ENCODE measurements at places on chromosomes 5 and 9.
A peak's percentile ranks its signal among the peaks of the same experiment; 100 is the strongest.

- DNase-seq, result no peak
These were observed 21.9 kb upstream of the HRH2 start for GRCh38 chr5:175635854-175636584.

DNA sequence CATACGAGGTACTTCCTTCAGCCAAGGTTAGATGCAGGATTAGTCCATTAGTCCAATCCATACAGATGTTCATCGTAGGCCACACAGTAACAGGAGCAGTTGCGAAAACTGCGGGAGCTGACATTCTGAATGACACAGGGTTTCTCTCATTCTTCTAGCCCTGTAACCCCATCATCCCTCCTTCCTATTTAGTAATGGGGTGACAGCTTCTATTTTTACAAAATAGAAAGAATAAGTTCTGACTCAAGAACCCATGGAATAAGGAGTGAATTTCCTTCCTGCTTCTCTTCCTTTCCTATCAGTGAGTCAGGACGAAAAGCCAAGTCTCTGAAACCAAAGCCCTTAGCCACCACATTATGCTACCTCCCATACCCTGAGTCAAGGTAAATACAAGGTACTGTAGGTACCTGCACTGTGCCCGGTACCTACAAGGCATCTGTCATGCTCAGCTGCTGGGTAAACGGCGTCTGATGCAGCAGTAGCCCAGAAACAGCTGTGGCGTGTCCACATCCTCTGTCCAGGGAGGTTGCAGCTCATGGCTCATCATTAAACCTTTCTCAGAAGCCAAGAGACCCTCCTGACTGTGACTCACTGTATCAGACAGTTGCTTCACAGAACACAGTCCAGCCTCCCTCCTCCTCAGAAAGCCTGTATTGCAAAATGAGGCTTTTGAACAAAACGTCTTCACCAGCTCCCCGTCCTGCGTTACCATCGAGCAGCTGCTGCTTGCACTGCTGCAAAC, 84.2 kb downstream of the ESM1 start:
- peak; percentile 12 for DNase-seq

DNA sequence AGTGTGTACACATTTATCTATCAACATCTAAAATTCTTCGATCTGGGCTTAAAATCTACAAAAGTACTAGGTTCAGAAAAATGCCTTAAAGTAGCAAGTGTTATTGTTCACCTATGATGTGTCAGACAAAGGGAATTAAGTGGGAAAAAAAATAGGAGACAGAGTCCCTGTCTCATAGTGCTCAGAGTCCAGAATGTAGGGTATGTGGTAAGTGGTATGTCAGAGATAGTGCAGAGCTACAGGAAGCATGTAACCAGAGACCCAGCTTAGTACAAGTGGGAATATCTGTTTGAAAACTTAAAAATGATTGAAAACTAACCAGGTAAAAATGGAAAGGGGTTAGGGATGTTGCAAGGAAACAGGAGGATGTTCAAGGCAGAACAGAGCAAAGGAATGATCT, 482.8 kb downstream of the ELAVL2 start:
- no peak for DNase-seq

- DNase-seq, result no peak
These were observed 47.2 kb downstream of the SYK start for GRCh38 chr9:90848866-90849265.

- no peak for DNase-seq
These were observed 55.4 kb downstream of the ADAMTS2 start for GRCh38 chr5:179289756-179290385.

GRCh38 chr9:113572076-113572861, 108.7 kb downstream of the RGS3 start:
- no peak for DNase-seq

DNA sequence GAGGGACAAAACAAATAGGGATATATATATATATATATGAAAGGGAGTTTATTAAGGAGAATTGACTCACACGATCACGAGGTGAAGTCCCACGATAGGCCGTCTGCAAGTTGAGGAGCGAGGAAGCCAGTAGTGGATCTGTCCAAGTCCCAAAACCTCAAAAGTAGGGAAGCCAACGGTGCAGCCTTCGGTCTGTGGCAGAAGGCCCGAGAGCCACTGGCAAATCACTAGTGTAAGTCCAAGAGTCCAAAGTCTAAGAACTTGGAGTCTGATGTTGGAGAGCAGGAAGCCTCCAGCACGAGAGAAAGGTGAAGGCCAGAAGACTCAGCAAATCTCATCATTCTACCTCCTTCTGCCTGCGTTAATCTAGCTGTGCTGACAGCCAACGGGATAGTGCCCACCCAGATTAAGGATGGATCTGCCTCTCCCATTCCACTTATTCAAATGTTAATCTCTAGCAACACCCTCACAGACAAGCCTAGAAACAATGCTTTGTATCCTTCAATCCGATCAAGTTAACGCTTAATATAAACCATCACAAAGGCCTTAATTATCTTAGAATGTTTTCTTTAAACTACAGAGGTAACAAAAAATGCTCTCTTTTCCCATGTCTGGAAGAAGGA, 23.8 kb upstream of the DAB2 start:
- DNase-seq, result no peak

GRCh38 chr5:35285011-35285410, 54.7 kb upstream of the PRLR start:
- DNase-seq, result no peak

DNA sequence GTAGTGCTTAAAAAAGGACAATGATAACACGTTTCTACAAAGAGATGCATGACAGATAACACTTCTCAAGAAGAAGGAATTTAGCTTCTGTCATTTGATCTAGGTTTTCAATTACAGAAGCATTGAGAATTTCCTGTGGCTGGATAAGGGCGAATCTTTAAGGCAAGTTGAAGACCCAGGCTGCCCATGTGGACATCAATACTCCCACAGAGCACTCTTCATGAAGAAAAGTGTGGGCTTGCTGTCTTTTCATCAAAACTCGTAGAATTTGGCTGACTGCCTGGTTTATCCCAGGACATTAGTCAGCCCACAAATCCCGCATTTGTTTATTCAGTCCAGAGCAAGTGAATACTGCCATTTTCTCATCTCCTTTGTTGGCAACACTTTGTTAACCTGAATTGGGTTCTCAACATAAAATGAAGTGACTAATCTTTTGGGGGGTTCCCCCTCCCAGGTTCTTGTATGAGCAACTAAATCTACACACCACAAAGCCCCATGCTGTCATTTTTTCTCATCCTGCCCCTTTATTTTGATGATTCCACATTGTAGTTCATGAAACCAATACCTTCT, 43.4 kb upstream of the CDKN2B start:
- no peak for DNase-seq

DNA sequence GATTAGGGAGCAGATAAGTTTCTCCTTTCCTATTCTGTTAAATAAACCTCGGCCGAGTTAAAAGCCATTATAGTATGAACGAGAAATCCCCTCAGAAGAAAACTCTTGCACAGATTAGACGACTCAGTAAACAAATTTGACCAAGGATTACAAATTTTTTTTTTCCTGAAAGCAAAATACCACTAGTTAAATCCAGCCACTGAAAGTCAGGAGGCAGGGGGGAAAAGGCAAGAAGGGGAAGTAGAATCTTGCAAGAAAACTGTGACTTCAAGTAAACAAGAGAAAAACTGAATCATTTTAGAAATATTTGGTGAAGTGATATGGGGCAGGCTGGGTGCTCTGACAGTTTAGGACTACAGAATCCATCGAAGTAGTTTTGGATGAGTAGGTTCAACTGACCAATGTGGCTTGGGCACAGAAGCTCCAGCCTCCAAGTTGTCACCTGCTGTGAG, 251.0 kb downstream of the DENND1A start:
- no peak for DNase-seq

GRCh38 chr5:132103332-132103951, 29.9 kb downstream of the CSF2 start:
- peak; percentile 92 for DNase-seq

- no peak for DNase-seq
These were observed 186.3 kb downstream of the NFIB start for GRCh38 chr9:14127656-14128055.

DNA sequence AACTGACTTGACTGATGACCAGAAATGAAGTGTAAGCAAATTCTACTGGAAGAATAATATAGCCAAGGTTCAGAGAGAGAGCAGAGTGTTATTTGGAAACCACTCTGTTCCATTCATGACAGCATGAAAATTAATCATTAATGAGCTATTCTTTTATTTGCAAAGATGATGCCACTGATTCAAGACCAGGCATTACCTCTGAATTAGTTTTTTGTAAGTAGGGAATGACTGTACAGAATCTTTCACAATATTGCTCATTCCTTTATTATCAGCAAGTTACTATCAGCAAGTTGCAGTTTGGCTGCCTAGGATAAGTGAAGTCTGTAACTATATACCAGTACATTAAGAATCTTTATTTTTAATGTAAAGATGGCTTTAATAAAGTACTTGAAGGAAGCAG, 75.1 kb upstream of the RGMB start:
- DNase-seq, result no peak

- DNase-seq, result no peak
These were observed 867.3 kb upstream of the NUDT12 start for GRCh38 chr5:104429911-104430310.

Data from RCC 7860 (cell line).